ENCODE measurements at places on chromosomes 16 and 17.

DNA sequence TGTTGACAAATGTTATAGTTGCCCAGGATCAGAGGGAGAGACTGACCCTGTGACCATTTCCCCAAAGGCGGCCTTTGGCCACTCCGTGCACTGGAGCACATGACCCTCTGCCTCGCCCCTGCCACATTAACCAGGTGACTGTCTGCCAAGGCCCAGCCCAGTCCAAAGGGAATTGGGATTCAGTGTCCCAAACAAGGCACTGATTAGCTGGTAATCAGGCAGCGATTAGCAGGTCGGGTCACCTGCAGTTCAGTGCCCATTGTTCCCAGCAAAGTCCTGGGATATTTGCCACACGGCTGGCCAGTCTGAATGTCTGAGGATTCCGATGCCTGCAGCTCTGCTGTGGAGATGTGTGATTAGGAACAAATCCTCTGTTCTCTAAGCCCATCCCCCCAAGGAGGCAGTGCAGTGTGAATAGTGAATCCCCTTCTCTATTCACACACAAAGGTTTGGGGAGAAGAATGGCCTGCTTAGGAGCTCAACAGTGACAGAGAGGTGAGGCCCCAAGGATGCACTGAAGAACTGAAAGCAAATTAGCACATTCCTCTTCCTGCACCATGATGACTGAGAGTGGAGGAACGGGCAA lies 123.1 kb upstream of the MAF start:
- DNase-seq = no peak

DNA sequence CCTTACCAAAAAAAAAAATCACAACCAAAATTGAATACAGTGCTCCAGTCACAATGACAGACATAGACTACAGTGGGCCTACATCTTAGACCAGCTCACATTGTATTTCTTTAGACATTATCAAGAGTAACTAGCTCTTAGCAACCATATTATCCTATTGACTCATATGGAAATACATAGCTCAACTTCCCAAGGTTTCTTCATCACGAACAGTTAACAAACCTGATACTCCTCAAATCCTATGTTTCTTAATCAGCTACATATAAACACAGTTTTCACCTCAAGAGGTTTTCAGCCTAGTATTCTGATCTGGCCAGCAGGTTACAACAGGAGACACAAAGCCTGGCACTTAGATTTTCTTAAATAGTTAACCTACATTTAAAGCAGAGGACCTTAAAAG lies 29.7 kb downstream of the CMC2 start:
- no peak for DNase-seq

DNA sequence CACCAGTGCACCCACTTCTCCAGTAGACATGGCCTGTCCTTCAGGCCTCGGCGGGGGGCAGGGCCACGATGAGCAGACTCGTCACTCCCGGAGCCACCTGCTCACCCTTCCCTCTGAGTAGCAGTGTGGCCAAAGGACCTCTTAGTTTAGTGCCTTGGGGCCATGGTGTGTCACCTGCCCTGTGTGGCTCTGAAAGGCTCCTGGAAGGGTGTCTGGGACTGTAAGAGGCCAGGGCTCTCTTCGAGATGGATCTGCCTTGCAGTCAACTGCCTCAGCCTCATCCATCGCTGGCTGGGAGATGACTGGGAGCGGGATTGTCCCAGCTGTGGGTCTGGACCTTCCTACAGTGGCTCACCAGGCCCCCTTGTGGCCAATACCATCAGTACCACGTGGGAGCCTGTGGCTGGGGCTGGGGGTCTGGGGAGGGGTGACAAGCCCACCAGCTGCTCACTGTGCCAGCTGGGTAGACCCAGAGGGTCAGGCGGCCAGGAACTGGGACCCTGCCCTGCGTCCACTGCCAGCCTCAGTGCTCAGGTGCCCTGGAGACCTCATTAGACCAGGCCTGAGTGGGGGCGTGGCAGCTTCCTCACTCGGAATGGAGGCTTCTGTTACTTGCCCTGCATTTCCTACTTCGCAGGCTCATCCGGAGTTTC lies 133.4 kb downstream of the OR1D5 start:
- no peak for DNase-seq

- no peak for DNase-seq
Observed at GRCh38 chr17:34408439-34408838, 45.4 kb upstream of the CCL1 start.

- DNase-seq = no peak
Observed at GRCh38 chr17:62033317-62033716, 31.8 kb downstream of the MED13 start.

GRCh38 chr17:50956750-50957523 lies 90.8 kb upstream of the TOB1 start:
- DNase-seq = peak; percentile 71

Measured in NCI-H1092 treated with DMSO at 0.1 percent for 48 hours (cell line).